Naive thymus-derived CD8-positive, alpha-beta T cell (primary cell): ENCODE measurements at places on chromosomes 3 and 15.

GRCh38 chr3:30864132-30864531 is 30.3 kb downstream of the GADL1 start:
- H3K4me3 ChIP-seq = no peak overlapping the region
- DNase-seq = no peak
- H3K27me3 ChIP-seq = peaks cover 4% of the 10 kb centered on the region
- no peaks in the 10 kb centered on the region for H3K4me1 ChIP-seq
- H3K36me3 ChIP-seq = no peaks in the 10 kb centered on the region

DNA sequence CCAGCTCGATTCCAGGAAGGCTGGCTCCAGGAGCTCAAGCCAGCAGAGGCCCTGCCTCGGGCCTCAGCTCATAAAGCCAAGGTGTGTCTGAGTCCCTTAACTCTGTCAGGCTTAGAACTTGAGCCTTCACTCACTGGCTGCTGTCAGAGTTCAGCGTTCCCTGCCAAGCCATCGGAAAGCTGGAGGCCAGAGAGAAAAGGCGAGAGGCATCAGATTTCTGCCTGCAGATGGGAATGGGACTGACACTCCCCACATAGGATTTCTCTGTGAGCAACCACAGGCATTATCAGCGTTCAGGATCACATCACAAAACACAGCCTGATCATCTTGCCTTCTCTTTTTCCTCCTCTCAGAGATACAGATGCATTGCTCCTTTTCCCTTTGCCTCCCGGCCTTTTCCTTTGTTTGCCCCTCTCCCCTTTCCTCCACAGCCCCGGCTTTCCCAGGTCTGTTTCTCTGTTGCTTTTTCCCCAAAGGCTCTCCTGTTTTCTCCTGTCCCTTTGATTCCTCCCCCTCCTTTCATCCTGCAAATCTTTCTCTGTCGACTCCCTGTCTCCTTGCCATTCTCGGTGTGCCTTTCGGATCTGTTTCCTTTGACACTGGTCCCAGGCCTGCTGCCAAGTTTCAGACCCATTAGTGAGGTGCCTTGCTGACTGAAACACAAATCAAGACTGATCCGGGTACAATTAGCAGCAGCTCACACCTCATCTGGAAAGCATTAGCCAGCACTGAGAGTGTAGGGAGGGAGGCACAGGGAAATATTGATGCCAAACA is 44.5 kb upstream of the BOC start:
- no peaks in the 10 kb centered on the region for H3K4me1 ChIP-seq
- H3K27me3 ChIP-seq = peaks cover 12% of the 10 kb centered on the region
- no peak overlapping the region for H3K27ac ChIP-seq

DNA sequence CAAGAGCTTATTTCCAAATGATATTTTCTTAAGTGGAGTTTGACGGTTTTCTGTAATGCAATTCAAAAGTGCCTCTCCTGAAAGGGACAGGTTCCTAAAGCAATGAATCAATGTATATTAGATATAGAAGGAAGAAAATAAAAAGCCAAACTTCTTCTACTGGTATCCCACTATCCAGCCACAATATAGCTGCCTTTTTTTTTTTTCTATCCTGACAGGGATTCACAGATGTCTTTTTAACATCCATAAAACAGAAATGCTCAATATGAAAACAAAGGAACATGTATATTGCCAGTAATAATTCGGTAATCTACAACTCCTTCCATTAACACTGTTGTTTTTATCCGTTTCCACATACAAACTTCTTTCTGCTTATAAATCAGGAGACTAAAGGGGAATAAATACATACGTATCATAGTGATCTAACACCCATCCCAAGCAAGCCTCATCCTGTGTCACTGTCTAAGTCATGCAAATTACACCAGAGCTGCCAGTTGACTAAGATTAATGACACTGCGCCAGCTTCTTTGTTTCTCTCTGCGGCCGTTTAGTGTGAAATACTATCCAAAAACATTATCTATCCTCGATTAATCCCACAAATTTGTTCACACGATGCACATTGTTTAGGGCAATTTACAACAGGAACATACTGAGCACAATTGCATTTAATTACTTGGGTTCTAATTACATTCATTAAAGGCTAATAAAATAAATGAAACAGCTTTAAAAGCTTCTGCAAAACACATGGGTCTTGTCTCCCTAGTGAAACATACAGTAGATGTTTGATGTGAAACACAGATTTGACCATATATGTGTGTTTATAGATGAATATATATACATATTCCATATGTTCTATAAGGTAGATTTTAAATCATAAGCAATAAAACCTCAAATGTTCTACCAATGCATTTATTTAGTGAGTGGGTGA is 51.9 kb upstream of the CDIN1 start:
- H3K4me1 ChIP-seq = no peaks in the 10 kb centered on the region
- peaks cover 20% of the 10 kb centered on the region for H3K27me3 ChIP-seq
- no peak overlapping the region for H3K4me3 ChIP-seq
- no peaks in the 10 kb centered on the region for H3K36me3 ChIP-seq
- no peak for DNase-seq

DNA sequence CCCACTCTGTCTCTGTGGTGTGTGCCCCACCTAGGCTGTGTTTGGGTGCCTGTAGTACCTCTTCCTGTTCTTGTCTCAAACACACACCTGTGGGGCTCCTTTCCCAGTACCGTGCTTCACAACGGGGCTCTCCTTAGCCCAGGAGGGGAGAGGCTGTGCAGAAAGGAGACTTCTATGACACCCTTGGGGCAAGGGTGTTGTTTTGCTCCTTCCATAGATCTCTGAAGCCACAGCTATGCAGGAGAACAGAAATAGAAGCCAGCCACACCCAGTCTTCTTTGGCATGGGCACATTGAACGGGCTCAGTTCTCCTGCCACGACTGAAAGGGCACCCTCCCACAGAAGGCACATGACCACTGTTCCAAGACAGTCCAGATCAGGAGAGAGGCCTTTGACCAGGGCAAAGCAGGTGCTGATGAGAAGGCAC is 74.3 kb downstream of the LIPC start:
- no peaks in the 10 kb centered on the region for H3K27me3 ChIP-seq
- H3K36me3 ChIP-seq = no peaks in the 10 kb centered on the region
- DNase-seq = no peak
- H3K4me1 ChIP-seq = peaks cover 27% of the 10 kb centered on the region
- peak overlapping the region; percentile 67 for H3K4me3 ChIP-seq
